ENCODE measurements at places on chromosomes 6 and 20.

DNA sequence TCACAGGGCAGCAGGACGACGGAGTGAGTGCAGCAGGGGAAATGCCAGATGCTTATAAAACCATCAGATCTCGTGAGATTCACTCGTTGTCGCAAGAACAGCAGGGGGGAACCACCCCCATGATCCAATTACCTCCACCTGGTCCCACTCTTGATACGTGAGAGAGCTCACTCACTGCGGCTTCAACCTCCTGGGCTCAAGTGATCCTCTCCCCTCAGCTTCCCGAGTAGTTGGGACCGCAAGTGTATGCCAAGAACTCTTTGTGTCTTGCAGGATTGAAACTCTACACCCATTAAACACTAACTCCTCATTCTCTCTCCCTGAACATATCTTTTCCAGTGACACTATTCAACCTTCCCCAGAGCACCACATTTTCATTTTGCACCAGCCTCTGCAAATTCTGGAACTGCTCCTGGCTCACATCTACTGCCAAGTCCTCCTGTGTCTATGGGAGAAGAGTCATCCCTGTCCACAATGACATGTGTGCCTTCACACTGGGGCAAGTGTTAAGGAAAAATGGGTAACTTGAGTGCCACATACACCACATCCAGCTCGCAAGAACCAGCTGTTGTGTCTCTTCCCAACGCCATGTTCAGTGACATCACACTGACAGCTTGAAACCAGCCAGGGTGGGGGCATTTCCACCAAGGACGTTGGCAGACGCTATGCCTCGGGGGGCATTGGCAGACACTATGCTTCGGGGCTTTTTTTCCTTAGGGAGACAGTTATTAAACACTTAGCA lies 14.7 kb upstream of the TAF4 start:
- no peak for DNase-seq

- no peak for DNase-seq
Observed at GRCh38 chr20:12893019-12893418, 115.8 kb upstream of the SPTLC3 start.

DNA sequence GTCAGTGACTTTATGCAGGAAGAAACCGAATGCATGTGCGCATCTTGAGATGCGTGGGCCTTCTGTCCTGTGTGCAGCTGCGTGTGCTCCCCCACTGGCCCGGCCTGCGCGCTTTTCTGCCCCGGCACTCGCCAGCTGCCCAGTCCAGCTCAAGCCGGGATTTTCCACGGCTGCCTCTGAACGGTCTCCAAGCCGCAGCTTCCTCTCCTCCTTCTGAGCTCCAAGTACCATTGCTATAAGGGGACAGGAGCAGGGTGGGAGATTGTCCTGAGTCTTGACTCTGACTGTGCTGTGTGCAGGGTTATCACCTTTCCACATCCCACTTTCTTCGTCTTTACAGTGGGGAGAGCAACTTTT lies 302.8 kb downstream of the THBS2 start:
- no peak for DNase-seq

DNA sequence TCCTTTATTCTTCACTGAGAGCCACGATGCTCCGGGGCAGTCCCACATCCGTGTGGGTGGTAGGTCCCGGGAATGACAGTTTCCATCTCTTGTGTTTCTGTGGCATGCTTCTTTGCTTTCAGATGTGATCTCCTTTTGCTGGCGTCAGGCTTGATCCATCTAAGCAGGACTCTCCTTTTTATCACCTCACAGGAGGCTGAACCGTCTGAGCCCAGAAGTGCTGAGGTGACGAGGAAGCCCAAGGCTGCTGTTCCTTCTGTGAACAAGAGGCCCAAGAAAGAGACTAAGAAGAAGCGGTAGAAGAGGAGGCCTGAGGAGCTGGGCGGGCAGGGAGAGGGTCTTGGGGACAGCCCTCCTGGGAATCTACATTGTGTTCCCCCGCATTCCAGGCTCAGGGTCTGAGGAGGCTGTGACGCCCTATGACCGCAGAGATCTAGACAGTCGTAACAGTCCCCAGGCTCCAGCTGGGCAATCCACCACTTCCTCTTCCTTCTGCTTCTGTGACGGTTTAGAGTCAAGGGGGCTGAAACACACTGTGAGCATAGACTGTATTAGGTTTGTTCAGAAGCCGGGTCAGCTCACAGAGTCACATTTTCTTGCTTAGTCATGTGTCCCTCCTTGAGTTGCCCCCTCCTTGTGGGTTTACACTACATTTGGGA lies 26.8 kb downstream of the MANBAL start:
- no peak for DNase-seq

- no peak for DNase-seq
Observed at GRCh38 chr6:4778086-4778485, 1.9 kb downstream of the CDYL start.

DNA sequence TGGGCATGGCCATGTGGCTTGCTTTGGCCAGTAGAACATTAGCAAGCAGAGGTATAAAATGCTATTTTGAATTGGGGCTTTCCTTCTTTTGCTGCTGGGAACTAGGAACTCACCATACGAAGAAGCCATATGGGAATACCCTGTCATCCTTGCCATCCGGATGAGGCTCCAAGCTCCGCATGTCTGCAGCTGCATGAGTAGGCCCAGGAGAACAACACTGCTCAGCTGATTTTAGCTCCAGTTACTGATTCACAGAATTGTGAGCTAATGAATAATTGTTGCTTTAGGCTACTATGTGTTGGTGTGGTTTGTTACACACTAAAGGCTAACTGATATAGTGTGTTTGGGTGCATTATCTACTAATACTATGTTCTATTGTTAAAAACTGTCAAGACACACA lies 2.7 kb upstream of the PLCB4 start:
- DNase-seq: no peak

GRCh38 chr20:1734269-1734858 lies 76.8 kb upstream of the SIRPG start:
- DNase-seq: no peak

- no peak for DNase-seq
Observed at GRCh38 chr20:1952737-1953530, 40.9 kb downstream of the PDYN start.

DNA sequence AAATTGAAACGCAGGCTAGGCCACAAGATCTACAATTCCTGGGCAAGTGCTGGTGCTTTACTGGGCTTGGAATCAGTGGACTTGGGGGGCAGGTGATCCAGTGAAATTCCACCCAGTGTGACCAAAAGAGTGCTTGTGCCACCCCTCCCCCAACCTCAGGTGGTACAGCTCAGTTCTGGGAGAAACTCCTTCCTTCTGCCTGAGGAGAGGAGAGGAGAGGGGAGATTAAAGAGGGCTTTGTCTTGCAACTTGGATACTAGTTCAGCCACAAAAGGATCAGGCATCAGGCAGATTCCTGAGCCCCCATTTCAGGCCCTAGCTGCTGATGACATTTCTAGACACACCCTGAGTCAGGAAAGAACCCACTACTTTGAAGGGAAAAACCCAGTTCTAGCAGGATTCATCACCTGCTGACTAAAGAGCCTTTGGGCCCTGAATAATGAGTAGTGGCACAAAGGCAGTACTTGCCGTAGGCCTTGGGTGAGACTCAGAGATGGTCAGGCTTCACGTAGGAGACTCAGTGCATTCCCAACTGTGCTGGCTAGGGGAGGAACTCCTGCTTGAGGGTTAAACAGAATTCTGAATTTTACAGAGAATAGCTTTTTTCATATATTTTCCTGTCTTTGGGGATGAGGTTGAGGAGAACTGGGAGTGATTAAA lies 446.7 kb downstream of the BMP2 start:
- no peak for DNase-seq

- DNase-seq: no peak
Observed at GRCh38 chr6:111803371-111803770, 69.9 kb downstream of the FYN start.

DNA sequence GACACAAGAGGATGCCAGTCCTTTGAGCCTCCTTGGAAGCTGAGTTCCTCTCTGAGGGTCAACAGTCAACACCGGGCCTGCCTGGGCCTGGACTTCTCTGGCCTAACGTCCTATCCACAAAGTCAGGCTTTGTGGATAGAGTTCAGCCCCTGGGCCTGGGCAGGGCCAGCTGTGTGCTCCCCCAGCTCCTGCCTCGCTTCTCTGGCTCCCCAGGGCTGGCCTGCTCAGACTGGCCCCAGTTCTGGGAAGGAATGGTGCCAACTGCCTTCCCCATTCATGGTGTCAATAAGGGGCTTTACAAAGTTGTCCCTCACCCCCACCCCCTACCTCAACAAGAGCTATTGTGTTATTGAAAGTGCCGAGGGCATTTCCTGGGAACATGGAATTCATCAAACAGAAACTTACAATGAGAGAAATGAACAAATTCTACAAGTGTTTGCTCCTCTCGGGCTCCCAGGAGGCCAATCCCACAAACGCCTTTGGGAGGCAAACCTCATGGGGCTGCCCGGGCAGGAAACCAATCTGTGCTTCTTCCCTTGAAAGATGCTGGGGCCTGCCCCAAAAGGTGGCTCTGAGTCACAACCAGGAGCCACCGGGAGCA lies 26.5 kb upstream of the PPP1R14C start:
- no peak for DNase-seq

DNA sequence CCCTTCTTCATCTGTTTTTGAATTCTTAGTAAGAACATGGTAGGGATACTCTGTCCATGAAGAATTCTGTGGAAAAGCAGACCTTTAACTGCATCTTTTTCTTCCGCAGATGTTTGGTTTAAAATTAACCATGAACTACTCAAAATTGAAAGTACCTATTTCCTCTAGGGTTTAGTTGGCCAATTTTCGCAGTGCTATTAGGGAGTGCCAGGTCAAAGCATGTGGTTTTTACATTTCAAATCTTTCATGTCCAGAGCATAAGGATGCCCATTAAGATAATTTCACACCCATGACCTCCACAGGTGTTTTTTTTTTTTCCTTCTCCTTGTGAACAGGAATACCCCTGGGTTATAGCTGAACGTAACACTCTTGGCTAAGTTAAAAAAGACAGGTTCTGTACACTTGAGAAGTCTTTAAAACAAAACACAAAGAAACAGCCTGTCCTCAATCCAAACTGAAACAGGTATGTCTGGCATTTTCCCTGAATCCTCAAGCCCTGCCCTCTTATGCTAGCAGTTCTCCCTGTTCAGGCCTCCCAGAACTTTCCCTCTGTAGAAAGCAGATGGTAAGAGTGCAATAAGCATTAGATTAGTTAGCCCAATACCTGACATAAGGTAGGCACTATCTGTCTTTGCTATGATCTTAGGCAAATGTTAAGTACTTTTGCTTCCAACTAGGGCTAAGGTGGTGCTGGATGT lies 67.1 kb downstream of the ELOVL5 start:
- DNase-seq: no peak

DNA sequence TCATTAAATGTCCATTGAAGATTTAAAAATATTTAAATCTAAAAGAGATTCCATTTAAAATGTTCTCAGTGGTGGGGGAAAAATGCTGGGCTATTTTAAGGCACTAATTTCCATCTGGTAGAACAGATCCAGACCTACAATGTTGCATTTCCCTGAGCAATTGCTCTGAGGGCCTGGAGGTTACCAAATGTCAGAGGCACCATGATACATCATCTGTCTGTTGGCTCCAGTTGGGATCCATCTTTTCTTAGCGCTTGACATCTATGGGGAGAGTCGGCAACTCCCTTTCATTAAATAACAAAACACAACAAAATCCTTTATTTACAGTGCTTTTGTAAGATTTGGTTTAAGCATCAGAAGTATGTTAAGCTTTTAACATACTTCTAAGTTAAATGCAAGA lies 224.5 kb downstream of the FOXC1 start:
- no peak for DNase-seq

DNA sequence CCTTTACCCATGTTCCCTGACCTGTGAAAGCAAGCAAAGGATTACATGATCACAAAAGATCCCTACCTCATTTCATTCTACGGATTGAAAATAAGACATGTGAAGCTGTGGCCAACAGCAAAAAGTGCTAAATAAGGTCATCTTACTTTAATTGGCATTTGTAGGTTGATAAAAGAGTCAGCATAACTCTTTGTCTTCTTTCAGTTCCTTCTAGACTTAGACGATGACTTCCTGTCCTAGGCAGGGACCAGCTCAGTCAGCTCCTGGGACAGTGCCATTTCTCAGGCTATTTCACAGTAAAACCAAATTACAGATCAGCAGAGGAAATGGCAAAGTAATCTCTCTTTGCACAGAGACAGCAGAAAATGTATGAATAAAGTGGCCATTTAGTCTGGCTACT lies 480.7 kb downstream of the RFPL4B start:
- DNase-seq: no peak

GRCh38 chr20:50515471-50516106 lies 5.4 kb downstream of the PTPN1 start:
- DNase-seq: no peak

- no peak for DNase-seq
Observed at GRCh38 chr6:54083287-54083686, 28.0 kb upstream of the MLIP start.

GRCh38 chr6:164109770-164110140 lies 695.2 kb downstream of the QKI start:
- peak; percentile 51 for DNase-seq

DNA sequence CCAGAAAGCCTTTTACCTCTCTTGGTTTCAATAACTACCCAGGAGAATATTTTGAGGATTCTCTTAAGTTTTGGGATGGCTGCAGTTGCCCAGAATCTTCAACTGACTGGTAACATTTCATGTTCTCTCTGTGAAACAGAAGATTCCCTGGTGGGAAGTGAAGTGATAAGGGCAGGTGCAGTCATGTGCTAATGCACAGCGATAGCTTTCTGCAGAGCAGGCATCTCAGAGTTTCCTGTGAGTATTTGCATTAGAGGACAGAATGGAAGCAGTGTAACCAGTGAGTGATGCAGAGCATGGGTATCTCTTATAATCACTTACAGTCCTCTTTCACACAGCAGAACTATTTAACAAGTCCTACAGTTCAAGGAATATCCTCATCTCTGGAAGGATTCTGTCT lies 76.1 kb downstream of the HCRTR2 start:
- no peak for DNase-seq

DNA sequence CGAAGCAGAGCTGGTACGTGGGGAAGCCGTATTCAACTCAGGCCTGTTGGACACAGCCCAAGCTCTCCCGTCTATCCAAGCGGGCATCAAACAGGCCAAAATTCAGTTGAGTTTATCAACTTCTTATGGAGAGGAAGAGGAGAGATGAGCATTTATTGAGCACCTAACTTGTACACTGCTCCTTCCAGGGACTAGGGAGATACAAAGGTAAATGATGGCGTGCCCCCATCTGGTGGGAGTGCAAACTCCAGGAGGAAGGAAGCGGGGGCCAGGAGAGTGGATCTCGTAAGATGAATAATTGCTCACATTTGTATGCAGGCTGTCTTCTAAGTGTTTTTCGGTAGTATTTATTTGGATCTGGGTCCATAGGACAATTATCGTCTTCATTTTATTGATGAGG lies 146.6 kb downstream of the SOBP start:
- DNase-seq: no peak

Data from urothelium cell line (cell line).